Activated T-cell treated with anti-CD3 and anti-CD28 coated beads, Interleukin-2, amount 50 U/mL, for 1 hour (primary cell): ENCODE measurements at places on chromosomes 3 and 15.

GRCh38 chr15:72239652-72240051 is 8.7 kb upstream of the PKM start:
- DNase-seq, result no peak

DNA sequence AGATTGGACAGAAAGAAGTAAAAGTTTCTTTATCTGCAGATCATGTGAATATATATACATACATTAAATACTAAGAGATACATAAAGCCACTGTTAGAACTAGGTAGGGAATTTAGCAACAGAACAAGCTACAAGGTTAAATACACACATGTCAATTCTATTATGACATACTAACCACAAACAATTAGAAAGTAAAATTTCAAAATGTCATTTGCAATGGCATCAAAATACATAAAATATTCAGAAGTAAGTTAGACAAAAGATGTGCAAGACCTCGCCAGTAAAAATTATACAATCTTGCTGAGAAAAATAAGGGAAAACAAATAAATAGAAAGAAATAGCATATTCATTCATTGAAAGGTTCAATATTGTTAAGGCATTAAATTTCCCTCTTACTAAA is 200.0 kb upstream of the HES1 start:
- no peak for DNase-seq

DNA sequence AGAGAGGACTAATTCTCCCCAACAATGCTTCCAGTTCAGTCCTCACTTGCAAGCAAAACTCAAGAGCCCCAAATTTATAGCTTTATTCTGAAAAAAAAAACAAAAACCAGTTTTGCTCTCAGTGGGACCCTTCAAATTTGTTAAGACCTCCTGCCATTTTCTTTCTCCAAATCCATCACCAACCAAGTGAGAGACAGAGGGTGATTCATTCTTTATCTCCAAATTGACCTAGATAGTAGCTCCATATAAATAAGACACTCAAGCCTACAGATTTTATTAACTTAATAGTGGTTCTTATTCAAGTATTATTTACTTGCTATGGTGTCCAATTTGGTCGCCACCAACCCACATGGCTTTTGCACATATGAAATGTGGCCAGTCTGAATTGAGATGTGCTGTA is 195.8 kb downstream of the RORA start:
- DNase-seq, result no peak

- DNase-seq, result no peak
Measured at GRCh38 chr3:109125902-109126301, 8.0 kb upstream of the MORC1 start.

GRCh38 chr3:32968166-32968919 is 16.9 kb downstream of the CCR4 start:
- no peak for DNase-seq

GRCh38 chr15:90938261-90938660 is 3.2 kb downstream of the UNC45A start:
- no peak for DNase-seq
